ENCODE measurements at places on chromosomes 4 and X.
A peak's percentile ranks its signal among the peaks of the same experiment; 100 is the strongest.

DNA sequence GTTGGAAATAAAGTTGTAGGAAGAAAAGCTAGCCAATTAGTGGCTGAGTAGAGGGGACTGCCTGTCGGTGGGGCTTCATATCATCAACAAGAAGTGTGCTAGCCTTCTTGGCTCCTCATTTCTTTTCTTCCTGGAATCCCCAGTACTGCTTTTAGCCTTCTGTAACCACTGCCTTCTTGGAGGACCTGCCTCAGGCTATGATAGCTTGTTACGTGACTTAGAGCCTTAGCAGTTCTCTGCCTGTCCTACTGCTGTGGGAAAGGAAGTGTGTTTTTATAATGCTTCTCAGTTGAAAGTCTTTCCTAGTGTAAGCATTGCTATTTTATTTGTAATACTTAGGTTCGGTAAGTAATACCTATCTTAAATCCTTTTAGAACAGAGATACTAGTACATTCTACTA is 61.9 kb downstream of the LARP1B start:
- peak; percentile 71 for DNase-seq

DNA sequence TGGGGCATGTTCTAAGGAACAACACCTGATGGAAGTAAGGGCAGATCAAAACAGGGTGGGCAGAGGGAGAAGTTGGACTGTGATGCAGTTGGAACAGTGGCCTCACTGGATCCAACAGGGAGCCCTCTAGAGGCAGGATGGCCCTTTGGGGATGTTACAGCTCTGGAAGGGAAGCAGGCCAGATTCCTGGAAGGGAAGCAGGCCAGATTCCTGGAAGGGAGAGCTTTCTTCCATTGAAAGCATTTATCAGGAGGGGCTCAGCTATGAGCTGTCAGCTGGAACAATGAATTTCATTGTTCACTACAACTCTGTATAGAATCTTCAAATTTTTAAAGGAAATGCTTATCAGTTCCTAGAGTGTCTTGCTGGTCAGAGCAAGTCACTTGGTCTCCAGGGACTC is 17.7 kb downstream of the IL15 start:
- DNase-seq: no peak

GRCh38 chrX:41002026-41002425 is 83.2 kb upstream of the USP9X start:
- DNase-seq: no peak

DNA sequence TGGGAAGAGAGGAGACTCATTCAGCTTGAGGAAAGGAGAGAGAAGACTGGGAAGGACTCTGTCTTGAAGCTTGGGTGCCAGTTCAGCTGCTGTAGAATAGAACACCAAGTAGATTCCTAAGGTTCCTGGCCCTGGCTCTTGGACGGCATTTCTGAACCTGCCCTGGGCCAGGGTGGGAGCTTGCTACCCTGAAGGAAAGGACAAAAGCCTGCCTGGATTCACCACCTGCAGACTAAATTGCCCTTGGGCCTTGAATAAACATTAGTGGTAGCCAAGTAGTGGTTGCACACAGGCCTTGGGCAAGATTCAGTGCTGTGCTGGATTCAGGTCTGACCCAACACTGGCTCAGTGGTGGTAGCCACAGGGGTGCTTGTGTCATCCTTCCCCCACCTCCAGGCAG is 588.4 kb upstream of the AMOT start:
- no peak for DNase-seq

DNA sequence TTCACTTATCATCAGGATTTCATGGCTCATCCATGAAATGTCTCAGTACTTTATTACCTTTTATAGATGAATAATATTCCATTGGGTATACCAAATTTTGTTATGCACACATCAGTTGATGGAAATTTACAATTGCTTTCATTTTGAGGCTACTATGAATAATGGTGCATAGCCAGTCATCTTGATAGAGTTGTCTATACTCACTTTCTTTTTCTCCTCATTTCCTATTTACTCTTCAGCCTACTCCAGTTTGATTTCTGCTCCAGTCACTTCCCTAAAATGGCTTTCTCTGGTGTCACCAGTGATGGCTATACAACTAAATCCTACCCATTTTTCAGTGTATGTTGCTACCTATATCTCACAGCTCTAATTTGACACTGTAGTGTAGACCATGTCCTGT is 743.5 kb upstream of the MAGEB2 start:
- DNase-seq: no peak

- no peak for DNase-seq
Measured at GRCh38 chr4:163493643-163494359, 689 bp upstream of the TMA16 start.

DNA sequence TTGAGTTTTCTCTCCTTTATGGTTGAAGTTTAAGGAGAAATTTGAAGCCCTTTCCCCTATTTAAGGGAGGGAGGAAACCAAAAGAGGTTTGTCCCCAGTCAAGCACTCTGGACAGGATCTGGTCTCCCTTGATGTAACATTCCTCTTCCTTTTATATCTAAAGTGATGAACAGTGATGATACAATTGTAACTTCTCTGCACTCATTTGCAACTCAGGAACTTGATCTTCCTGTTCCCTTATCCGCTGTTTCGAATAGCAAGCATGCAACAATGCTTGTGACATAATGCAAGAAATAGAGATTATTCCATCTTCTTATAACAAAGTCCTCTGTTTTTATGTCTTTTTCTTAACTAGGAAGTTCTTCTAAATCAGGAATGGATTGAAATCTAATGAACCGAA is 18.3 kb downstream of the ALPK1 start:
- DNase-seq: no peak

DNA sequence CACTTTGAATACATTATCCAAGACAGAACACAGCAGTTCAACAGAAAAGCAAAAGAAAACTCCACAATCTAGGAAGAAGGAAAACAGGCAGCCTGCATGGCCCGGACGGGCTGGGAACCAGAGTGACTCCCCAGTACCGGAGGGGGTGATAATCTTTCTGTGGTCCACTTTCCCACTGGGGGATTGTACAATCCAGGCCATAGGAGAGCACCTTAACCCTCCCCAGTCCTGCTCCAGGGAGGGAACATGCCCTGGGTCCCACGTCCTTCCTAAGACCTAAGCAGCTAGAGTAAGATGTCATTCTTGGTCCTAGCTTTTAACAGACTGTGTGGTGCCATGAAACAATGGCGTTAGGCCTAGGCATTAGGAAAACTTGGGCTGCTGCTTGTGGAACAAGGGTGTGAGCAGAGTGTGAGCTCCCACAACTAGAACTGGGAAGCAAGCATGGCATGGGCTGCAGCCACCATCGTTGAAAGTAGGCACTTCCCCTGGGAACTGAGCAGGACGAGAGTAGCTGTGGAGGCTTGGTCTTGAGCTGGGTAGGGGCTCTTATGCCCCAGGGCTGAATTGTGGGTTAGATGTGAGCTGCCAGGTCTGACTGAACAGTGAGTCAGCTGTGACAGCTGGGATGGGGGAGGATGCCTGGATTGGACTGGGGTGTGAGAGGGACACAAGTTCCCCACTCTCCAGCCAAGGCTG is 42.4 kb downstream of the NAT8L start:
- no peak for DNase-seq

DNA sequence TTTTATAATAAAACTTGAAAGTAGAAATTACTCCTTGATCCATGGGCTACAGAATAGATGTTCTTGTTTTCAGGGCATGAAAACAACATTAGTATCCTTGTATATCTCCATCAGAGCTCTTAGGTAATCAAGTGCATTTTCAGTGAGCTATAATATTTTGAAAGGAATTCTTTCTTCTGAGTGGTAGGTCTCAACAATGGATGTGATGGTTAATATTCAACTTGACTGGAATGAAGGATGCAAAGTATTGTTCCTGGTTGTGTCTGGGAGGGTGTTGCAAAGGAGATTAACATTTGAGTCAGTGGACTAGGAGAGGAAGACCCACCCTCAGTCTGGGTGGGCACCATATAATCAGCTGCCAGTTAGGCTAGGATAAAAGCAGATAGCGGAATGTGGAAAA is 100.1 kb downstream of the LCORL start:
- no peak for DNase-seq

DNA sequence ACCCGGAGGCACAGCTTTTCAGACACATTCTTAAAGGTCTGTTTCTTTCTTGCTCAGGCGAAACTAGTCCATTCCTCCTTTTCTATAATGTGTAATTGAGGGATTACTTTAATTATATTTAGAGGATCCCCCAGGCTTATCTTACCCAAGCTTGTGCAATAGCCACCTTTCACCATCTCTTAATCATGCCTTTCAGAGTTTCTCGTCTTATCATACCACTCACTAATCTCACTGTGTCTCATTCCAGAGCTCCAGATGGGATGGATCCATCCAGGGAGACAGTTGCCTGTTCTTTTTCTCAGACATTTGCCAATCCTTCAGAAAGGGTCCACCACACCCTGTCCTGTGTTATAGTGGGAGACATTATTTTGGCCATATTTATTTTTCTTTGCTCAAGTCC is 12.5 kb downstream of the SPARCL1 start:
- DNase-seq: no peak

DNA sequence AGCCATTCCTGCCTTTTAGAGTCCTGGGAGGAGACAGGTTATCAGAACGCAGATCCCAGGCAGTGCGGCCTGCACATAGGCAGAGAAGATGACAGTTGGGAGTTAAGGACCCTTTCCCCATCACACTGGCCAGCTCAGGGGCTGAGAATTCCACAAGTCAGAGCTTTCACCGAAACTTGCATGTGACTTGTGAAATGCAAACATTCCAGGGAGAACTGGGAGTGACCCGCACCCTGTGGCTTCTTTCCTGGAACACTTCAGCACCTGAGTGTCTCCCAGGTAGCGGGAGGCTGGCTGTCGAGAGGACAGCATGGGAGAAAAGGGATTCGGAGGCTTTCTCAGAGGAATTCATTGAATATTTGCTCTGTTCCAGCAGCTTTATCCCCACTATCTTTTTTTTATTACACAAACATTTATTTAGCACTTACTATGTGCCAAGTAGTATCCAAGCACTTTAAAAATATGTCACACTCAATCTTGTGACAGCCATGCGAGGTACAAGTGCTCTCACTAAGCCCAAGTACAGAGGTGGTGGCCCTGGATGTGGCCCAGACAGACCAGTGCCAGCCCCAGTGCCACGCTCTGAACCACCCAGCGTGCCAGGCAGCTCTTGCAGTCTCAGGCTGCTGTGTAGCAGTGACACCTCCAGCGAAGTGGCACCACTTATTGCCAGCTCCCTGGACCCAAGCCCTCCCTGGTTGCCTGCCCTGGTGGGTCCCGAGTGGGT is 100.5 kb downstream of the PHKA2 start:
- DNase-seq: no peak

- no peak for DNase-seq
Measured at GRCh38 chr4:122010610-122011009, 58.8 kb upstream of the TRPC3 start.

DNA sequence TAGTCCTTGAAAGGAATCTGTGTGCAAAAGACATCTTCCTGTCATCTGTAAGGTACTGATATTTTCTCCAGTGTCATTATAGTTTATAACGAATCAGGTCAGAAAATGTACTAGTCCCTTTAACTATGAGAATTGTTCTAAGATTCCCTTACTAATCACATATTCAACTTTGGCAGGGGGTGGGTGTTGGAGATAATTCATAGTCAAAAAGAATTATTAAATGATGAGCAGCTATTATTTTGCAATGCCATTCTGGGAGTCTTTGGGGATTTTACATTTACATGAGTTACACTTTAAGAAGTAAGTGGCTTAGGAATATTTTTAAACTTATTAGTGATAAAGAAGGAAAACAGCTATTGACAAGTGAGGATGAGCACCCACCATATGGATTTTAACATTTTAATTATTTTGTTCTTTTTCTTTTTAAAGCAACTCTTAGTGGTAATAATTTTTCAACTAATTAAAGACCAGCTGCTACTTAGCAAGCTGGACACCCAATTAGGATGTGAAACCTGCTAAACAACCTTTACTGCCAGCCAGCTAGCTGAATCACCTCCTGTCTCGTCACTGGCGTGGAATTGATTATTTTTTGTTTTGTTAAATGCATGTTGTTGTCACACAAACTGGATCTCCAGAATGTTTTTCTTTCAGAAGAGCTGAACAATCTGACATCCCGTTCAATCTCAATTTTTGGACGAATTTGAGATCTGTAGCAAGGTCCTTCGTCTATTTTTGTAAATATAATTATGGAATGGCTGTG is 219.2 kb downstream of the ARAP2 start:
- no peak for DNase-seq

GRCh38 chrX:9980401-9980800 is 13.2 kb downstream of the CLDN34 start:
- no peak for DNase-seq

- peak; percentile 34 for DNase-seq
Measured at GRCh38 chrX:13966071-13966792, 63.5 kb downstream of the GEMIN8 start.

GRCh38 chrX:3603026-3603661 is 110.3 kb downstream of the PRKX start:
- no peak for DNase-seq

- no peak for DNase-seq
Measured at GRCh38 chrX:27889878-27890277, 82.1 kb downstream of the MAGEB10 start.

- no peak for DNase-seq
Measured at GRCh38 chrX:136662104-136662503, 14.1 kb downstream of the CD40LG start.

DNA sequence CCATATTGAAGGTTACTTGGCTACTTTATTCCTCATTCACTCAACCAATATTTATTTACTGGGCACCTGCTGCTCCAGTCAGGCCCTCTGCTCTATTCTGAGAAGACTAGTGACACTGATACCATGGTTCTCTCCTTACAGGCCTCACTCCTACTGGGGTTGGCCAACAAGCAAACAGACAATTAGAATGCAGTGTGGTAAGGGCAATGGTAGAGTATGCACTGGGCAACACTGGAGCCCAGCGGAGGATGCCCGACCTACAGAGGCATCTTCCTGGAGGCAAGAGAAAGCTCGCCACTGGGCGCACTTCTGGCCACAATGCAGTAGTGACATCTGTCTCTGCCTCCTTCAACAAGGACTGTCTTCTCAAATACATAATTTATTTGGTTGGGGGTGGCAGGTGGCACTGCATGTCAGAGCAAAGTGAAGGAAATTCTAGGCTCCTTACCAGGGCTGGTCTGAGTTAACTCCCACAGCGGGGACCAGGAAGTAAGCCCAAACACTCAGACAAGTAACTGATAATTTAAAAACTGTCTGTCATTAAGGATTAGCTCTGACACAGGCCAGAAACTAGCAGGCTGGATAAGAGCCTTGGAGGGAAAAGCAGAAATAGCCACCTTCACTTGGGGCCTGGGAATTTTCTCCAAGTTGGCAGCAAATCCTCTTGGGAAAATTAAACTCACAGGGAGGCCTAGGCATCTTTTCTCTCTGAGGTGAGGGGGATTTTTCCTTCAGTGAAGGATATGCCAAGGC is 150.7 kb upstream of the EOLA2 start:
- no peak for DNase-seq

GRCh38 chr4:38113132-38113531 is 152.9 kb downstream of the PTTG2 start:
- DNase-seq: no peak

Measured in SK-N-MC (cell line).